ENCODE measurements at places on chromosomes 4 and X.

DNA sequence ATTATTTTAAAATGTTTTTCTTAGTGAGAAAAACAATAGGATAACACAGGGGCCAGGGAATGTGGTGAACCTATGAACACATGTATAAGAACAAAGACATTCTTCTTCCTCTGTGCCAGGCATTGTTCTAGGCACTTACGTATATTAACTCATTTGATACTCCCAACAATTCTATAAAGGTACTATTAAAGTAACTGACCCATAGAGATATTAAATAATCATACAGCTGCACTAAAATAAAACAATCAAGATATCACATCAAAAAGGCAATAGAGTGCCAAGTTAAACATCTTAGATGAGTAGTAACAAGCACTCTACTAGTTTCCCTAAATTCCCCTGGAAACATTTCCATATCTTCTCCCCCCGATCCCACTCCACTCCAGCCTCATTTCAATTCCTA lies 33.4 kb downstream of the SLC39A8 start:
- DNase-seq, result no peak

GRCh38 chrX:118980761-118981160 lies 6.3 kb downstream of the LONRF3 start:
- DNase-seq, result no peak

DNA sequence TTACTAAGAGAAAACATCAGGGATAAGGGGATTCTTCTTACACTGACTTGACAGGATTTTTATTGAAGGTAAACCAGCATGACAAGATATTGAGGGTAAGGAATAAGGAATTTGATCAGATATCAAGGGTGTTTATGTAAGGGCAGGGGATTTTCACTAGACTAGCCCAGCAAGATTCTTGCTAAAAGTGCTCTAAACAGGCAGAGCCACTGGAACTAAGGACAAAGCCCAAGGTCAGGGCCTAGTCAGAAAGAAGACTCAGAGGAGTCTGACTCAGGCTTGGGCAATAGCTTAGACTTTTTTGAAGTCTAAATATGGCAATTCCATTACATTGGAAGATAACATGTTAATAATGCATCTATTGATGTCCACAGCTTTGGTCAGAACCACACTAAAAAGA lies 6.5 kb upstream of the GLRA3 start:
- no peak for DNase-seq

DNA sequence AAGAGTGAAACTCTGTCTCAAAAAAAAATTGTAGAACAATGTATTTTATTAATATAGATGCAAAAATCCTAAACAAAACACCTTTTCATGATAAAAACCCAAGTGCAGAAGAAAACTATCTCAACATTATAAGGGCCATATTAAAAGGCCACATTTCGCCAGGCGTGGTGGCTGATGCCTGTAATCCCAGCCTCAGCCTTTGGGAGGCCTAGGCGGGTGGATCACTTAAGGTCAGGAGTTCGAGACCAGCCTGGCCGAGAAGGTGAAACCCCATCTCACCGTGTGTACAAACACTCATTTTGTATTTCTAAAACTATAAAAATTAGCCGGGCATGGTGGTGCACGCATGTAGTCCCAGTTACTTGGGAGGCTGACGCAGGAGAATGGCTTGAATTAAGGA lies 9.9 kb upstream of the FAM193A start:
- DNase-seq, result no peak

GRCh38 chr4:8341691-8342090 lies 72.1 kb downstream of the HTRA3 start:
- DNase-seq, result no peak

DNA sequence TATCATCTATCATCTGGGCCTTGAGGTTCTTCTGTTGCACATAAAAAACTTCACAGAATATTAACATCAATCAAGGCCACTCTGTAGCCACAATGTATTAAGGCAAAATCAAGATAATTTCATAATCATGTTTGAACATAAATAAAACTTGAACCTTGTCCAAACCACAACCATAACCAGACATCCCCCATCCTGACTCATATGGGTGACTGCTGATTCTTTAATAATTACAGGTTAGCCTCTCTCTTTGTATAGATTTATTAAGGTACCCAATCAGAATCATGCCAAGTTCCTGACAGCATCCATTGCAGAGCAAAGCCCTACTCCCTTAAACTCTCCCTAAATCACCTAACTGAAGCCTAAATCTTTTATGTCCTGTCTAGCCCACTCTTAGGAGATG lies 16.7 kb upstream of the AREG start:
- DNase-seq, result no peak

GRCh38 chrX:41142130-41142910 lies 57.1 kb downstream of the USP9X start:
- DNase-seq, result peak; percentile 16

- no peak for DNase-seq
Observed at GRCh38 chr4:121564840-121565375, 131.9 kb downstream of the ANXA5 start.

DNA sequence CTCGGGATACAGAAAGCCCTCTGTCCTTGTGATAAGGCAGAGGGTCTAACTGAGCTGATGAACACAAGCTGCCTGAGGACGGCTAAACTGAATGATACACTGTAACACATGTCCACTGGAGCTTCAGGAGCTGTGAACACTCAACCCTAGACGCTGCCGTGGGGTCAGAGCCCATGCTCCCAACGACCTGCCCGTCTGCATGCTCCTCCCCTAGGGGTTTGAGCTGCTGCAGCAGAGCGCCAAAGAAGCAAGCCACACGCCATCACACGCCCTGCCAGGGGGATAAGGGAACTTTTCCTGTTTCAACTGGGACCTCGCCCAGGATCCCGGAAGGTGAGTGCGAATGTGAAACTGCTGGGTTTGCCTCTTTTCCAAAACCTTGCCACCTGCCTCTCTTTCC lies 361.8 kb downstream of the FAT4 start:
- no peak for DNase-seq

- DNase-seq, result no peak
Observed at GRCh38 chrX:22032084-22032483, at the start of gene PHEX. PHEX (plus strand) TSS chrX:22032325; CDS start chrX:22033006, 681 bp downstream.

All from inflammatory macrophage (primary cell).